Posterior cingulate gyrus (tissue), 11 donors: ENCODE measurements at places on chromosomes 7 and 10.

DNA sequence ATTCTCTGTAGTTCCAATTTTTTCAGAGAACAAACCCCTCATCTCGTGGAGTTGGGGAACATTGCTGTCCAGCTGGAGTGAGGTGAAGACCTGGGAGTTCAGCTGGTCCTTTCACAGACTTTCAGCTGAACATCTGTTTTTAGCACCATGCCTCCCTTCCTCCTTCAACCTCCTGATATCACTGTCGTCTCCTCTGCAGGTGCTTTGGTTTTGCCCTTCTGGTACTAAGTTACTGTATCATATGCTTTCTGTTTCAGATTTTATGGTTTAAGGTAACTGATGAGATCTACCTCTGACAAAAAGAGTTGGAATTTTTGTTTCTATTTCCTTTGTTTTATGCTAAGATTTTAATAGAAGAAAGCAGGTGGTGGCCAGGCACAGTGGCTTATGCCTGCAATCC is 102.9 kb downstream of the ZNF438 start:
- DNase-seq: no peak

DNA sequence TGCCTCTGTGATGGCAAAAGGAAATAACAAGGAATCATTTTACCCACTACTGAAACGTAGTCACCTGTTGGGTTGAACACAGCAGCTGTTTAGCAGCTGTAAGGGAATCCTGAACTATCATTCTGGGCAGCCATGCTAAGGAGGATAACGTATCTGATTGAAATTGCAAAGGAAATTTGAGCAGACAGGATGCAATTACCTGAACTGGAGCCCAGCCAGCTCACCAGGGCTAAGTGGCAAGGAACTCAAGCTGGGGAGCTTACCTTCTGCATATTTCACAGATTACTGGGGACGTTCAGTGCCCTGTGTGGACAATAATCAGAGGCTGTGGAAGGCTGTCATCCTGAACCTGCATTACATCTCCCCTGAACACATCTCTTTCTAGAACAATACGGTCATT is 650.5 kb downstream of the SORCS3 start:
- no peak for DNase-seq

- peak; percentile 72 for DNase-seq
Measured at GRCh38 chr10:133445268-133445732, 8.4 kb upstream of the SCART1 start.

DNA sequence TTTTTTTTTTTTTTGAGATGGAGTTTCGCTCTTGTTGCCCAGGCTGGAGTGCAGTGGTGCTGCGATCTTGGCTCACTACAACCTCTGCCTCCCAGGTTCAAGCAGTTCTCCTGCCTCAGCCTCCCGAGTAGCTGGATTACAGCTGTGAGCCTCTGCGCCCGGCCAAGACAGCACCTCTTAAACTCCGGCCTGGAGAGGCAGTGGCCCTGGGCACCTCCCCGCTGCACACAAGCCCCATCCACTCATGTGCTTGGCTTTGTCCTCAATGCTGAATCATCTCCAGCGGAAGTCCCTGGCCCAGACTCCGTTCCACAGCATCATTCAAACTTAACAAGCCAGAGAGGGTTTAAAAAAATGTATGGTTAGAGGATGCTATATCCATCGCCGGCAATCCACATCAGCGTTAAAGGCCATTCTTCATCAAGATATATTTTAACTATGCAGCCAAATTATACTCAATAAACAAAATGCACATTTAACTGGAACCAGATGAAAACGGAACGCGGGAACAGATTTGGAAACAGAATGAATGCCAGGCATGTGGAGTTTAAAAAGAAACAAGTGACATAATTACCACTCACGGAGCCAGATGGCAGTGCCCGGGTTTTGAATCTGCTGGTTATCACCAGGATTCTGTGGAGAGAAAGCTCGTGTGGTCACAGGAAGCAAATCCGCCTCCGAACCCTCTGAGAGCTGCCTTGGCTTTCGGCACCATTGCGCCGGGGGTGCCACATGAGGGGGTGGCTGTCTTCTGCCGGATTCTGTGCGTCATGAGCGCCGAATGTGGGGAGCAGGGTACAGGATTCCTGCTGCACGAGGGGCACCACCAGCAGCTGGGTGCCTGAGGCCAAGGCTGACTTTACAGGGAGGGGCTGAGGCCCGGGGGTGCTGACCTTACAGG is 45.6 kb upstream of the CFAP46 start:
- DNase-seq: peak; percentile 76

DNA sequence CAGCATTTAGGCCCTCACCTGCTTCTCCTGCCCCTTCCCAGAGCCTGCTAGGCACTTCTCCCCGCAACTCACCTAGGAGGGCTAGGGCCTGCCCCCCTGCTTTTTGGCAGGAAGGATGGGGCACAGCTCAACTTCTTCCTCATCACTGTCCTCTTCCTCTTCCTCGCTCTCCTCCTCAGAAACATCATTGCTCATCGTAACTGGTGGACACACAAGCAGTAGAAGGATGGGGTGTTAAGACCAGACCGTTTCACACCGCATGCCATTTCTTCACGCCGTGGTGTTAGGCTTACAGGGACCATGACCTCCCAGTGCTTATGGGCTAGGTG is 1.6 kb downstream of the NPM3 start:
- DNase-seq: no peak

- DNase-seq: no peak
Measured at GRCh38 chr7:116799916-116800315, 62.5 kb upstream of the CAPZA2 start.

DNA sequence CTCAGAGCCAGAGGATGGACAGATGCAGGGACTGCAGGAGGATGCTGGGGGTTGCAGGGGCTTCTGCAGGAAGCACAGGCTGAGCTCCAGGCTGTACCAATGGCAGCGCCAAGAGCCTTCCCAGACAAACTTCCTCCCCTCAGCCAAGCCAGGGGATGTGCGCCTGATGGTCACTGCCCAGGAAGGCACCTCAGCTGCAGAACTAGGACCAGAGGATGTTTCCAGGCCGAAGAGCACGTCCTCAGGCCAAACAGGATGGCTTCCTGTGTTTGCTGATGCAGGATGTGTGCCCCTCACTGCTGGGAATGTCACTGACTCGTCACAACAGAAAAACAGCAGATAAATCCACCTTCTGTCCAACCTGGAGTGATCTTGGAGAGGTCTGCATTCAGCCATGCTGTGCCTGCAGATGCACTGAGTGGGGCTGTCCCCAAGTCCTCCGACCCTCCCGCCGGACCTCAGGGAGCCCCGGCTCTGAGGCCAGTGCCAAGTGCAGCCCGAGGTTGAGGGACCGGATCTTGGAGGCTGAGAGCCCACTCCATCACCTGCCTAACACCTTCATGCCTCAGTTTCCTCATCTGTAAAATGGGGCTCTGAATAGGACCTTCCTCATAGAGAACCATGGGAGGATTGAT is 152.5 kb upstream of the CHST15 start:
- no peak for DNase-seq

GRCh38 chr7:25598765-25599164 is 370.5 kb upstream of the NPVF start:
- no peak for DNase-seq

GRCh38 chr10:128859738-128860386 is 607.2 kb upstream of the MGMT start:
- no peak for DNase-seq

- no peak for DNase-seq
Measured at GRCh38 chr7:5193880-5194279, 3.8 kb downstream of the WIPI2 start.

- no peak for DNase-seq
Measured at GRCh38 chr7:116584721-116585120, 59.9 kb downstream of the CAV1 start.

DNA sequence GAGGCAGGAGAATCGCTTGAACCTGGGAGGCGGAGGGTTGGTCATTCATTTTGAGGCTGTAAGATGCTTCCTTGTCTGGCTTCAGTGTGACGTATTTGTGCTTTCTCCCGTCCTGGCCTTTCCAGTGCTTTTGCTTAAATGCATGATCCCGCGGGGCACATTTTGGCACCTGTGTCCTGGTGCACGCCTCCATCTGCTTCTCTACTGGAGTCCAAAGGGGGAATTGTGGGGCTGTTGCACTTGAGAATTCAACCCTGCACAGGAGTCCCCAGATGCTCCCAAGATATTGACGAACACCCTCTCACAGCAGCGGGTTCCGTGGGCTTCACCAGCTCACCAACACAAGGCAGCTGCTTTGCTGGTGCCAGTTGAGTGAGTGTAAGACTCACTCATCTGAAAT is 10.3 kb upstream of the LRRC27 start:
- DNase-seq: no peak

DNA sequence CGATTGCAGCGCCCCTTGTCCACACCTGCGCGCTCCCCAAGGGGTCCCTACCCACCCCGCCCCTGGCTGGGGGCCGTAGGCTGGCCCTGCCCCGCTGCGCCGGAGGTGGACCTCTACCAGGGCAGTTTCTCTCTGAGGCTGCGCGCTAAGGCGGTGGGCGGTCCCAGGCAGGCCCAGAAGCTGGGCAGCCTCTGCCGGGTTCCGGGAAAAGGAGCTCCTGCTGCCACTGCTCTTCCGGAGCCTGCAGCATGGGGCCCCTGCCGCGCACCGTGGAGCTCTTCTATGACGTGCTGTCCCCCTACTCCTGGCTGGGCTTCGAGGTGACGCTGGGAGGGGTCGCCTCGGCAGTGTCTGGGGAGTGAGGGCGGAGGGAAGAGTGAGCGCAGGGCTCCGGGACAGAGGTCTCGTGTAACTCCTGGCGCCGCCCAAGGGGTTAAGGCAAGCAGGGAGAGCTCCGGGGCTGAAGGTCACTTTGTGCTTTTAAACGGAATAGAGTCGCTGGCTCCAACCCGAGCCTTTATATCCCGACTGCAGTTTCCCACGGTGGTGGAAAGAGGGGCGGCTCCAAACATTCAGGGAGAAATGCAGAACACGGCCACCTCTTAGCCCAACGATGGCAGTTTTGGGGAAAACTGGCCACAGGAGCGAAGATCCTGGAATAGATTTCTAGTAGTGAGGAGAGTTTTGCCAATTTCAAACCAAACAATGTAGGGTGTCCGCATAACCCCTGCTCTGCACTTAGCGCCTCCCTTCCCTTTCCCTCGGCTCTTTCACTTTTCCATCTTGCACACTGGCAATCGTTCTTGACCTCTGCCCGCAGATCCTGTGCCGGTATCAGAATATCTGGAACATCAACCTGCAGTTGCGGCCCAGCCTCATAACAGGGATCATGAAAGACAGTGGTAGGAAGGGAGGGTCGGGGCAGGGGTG is at the start of gene GSTK1:
Gene GSTK1 (plus strand): TSS at position 176 of the 930 bp plus-strand sequence. CDS start 73 bp downstream, at position 249.
- DNase-seq: peak; percentile 99

GRCh38 chr7:1542841-1543747 is 12.6 kb downstream of the MAFK start:
- no peak for DNase-seq

DNA sequence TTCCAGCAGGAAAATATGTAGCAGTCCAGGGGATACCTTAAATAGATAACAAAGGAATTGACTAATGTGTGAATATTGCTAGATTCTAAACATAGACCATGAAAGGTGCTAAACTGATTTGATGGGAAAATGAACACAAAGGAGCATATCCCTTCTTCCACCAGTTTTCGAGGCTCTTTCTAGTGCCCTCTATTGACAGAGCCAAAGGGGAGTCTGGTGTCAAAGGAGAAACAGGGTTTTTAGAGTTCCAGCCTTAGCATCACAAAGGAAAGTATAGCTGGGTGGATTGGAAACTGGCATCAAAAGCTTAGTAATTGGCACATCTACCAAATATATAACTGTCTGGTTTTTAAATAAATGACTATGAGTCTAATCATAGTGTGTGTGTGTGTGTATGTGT is 636.8 kb downstream of the ETV1 start:
- DNase-seq: no peak

DNA sequence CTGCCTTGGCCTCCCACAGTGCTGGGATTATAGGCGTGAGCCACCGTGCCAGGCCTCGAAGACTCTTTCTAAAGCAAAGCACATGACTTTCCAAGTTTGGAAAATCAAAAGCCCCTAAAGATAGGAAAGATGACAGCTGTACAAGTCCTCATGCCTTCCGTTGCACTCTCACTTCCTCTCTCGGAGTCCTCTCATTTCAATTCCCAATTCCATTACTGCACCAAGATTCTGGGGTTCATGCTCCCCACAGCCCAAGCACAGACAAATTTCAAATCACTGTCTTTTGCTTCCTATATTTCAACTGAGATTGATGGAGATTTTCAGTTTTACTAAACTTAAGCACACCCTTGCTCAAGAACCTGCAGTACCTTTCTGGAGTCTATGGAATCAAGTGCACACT is 10.9 kb upstream of the PLAU start:
- DNase-seq: no peak

DNA sequence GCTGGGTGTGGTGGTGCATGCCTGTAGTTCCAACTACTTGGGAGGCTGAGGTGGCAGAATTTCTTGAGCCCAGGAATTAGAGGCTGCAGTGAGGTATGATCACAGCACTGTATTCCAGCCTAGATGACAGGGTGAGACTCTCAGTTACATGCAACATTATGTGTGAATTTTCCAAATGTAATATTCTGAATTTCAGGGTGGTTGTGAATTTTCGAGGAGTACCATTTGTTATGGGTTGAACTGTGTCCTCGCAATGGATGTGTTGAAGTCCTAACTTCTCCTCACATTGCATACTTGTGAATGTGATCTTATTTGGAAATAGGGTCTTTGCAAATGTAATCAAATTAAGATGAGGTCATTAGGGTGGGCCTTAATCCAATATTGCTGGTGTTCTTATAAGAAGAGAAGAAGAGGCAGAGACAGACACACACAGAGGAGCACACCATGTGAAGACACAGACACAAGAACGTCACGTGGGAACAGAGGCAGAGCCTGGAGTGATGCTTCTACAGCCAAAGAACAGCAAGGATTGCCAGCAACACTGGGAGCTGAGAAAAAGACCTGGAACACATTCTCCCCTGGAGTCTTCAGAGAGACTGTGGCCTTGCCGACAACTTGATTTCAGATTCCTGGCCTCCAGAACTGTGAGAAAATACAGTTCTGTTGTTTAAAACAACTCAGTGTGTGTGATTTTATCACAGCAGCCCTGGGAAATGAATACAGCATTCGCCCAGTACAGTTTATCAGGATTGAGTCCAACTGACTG is 91.9 kb downstream of the ZNF783 start:
- DNase-seq: peak; percentile 5

DNA sequence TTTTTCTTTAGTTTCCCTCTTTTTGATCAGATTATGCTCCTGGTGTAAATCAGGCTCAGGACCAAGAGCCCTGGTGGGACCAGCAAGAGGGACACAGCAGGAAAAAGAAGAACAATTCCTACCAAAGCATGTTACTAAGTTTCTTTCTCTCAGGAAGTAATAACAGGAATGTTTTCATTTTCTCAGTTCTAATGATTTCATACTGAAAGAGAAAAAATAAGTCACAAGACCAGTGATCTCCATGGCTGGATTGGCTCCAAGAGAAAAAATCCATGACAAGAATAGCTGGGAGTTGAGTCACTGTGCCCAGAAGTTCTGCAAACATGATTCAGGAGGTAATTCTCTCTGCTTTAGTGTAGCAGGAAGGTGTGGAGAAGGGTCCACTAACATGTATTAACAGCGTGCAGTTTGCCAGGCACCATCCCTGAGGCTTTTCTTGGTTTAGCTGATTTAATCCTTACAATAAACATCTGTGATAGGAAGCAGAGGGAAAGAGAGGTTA is 23.8 kb upstream of the IFIT2 start:
- DNase-seq: no peak

DNA sequence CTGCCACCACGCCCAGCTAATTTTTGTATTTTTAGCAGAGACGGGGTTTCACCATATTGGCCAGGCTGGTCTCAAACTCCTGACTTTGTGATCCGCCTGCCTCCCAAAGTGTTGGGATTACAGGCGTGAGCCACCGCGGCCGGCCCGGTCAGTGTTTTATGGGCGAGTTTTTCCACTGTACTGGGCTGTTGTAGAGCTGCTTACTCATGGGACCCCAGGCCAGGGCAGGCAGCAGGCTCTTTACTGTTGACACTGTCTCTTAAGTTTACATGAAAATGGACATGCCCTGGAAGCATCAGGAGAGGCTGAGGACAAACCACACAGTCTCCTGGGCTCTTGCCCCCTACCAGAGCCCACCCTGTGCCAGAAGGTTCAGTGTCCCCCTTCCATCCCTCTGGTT is 11.2 kb downstream of the NACAD start:
- DNase-seq: no peak
